ENCODE measurements at places on chromosomes 1 and 21.

GRCh38 chr1:207861442-207862177, 49.3 kb downstream of the CD34 start:
- no peak for DNase-seq

GRCh38 chr1:52795464-52795863, 47.1 kb upstream of the ZYG11A start:
- DNase-seq: no peak

DNA sequence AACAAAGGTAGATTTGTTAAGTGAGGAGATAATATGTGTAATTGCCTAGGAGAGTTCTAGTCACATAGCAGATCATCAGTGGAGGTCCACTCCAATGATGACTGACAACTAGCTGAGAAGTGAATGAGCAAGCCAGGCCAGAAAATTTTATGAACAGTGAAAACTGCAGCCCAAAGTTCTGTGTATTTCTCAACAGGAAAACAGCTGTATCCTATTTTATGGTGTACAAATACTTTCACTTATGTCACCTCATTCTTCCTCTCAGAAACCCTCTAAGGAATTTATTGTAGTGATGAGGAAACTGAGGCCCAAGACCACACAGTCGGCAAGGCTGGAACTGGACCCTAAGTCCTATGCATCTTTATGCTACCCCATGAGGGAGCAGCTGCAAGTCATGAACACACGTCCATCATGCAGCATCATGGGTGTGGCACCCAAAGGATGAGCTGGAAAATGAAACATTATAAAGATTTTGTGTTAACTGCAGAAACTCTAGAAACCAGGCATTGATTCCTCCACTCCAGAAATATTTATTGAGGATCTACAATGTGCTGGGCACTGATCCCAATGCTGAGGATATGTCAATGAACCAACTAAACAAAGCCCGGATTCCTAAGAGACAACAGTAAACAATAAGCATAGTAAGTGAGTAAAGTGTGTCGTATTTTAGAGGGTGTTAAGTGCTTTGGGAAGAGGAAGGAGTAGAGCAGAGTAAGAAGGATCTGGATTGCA, 99.5 kb upstream of the DUSP10 start:
- peak; percentile 58 for DNase-seq

- DNase-seq: no peak
Observed at GRCh38 chr1:32199717-32200072, 700 bp upstream of the CCDC28B start.

DNA sequence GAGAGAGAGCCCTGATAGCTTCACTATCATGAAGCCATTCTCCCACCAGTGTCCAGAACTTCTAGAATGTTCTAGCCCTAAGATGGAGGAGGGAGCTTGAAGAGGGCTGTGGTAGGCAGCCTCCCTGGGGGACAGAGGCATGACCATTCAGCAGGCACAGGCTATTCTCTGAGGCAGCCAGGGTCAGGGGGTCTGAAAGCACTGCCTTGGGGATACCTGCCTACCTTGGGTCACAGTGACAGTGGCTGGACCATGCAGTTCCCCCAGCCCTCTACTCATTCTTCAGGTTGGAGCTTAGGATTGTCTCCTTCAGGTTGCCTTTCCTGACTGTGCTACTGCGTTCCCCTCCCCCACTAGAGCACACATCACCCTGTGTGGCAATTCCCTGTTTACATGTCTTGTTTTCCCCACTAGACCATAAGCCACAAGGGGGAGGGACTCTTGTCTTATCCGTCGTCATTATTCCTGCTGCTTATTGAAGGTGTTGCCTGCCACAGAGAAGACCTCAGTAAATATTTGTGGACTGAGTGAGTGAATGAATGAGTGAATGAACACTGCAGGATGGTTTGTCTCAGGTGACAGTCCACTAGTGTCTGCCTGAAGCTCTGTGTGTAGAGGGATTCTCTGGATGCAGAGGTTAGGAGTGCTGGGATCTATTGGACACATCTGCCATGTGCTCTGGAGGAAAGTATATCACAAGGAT, 5.2 kb downstream of the ZDHHC18 start:
- no peak for DNase-seq

DNA sequence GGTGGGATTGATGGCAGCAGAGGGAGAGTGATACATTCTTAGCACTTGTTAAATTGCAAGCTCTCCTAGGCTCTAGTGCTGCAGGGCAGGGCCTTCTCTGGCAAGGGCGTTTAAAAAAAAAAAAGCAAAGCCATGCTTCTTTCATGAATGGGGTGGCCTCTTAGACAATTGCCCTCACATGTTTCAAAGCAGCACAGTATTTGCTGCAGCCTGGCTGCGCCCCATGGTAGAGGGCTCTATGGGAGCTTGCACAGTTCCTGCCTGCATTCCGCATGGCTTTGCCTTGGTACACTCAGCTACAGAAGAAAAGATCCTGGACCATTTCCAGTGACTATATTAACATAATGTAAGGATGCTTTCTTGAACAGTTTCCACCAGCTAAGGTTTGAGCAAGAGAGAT, 267.2 kb downstream of the ZNF648 start:
- no peak for DNase-seq

DNA sequence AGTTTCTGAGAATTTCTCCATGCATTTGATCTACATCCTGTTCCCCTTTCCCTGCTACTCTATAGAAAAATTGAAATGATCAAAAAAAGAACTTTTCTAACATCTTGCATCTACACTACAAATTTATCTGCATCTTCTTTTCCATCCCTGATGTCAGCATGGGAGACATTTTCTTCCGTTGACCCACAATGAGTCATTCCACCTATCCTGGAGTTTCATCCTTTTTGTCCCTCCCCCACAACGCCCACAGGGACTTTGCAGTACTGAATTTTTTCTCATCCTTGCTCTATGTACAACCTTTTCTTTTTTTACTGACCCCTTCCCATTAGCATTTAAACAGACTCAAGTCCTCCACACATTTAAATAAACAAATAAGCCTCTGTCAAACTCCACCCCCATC, 112.2 kb upstream of the MROH9 start:
- no peak for DNase-seq

GRCh38 chr1:91885213-91885715, 687 bp downstream of the TGFBR3 start:
- no peak for DNase-seq

DNA sequence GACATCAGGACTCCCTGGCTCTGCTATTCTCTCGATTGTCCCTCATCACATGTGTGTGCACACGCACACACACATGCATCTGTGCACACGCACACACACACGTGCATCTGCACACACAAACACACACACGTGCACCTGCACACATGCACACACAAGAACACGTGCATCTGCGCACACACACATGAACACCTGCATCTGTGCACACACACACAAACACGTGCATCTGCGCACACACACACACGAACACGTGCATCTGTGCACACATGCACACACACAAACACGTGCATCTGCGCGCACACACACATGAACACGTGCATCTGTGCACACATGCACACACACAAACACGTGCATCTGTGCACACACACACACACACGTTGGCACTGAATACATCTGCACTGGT, 14.7 kb downstream of the S100A7A start:
- DNase-seq: no peak

GRCh38 chr1:83515578-83516154, 483.3 kb downstream of the TTLL7 start:
- DNase-seq: no peak

- DNase-seq: no peak
Observed at GRCh38 chr1:168088511-168089325, 48.0 kb downstream of the GPR161 start.

GRCh38 chr21:42579456-42580075, 65.9 kb downstream of the SLC37A1 start:
- DNase-seq: no peak

DNA sequence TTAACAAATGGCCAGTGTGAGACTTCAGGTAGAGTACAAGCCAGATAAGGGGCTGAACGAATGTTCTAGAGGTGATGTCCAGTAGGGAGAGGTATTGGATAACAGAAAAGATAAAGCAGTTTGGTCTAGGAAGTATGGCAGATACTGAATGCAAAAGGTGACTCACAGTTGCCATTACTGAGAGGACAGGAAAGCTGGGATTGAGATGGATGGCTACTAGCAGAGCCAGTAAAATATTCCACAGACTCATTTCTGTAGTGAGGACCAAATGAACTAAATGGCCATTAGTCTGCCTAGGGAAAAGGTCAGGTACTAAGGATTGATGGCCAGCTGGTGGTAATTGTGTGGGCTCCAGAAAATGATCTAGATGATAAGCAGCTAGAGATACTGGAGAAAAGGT, 11.5 kb downstream of the MACO1 start:
- peak; percentile 81 for DNase-seq

Data from endothelial cell of umbilical vein (primary cell).